ENCODE measurements at places on chromosomes 4 and X.
A peak's percentile ranks its signal among the peaks of the same experiment; 100 is the strongest.

DNA sequence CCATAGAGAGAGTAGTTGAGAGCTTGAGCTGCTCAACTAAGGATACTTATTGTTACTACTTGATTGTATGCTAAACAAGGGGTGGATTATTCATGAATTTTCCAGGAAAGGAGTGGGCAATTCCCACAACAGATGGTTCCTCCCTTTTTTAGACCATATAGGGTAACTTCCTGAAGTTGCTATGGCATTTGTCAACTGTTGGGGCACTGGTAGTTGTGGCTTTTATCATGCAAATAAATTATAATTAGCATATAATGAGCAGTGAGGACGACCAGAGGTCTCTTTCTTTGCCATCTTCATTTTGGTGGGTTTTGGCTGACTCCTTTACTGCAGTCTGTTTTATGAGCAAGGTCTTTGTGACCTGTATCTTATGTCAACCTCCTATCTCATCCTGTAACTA lies 1403.5 kb upstream of the PABPC4L start:
- DNase-seq = no peak

- DNase-seq = no peak
These were observed 917 bp downstream of the PCDH18 start for GRCh38 chr4:137531168-137531985.

DNA sequence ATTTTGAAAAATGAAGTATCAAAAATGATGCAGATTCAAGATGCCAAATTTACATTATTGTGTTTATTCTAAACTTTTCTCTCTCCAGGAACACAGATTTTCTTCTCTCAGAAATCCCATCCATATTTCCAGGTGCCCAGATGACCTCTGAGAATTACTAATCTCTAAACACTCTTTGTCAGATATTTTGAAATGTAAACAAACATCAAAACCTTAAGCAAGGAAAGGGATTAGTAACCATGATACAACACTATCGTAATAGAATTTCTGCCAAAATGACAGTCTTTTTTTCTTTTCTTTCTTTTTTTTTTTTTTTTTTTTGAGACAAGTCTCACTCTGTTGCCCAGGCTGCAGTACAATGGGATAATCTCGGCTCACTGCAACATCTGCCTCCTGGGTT lies 76.7 kb downstream of the PDS5A start:
- DNase-seq = no peak

DNA sequence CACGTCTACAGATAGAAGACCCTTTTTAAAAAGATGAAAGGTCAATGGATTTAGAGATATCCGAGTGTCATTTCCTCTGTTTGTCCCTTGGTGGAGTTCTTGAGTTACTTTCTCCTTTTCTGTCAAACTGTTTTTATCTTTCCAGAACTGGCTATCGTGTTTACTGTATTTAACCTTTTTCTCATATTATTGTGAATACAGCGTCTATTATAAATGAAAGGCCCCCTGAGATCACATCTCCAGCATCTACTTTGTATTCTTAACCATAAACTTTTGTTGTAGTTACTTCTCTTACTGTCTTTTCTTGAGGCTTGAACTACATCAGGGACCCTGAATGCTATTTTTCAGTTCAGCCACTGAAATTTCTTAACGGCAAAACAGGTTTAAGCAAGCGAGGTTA lies 4.0 kb upstream of the PCDH7 start:
- DNase-seq = no peak

DNA sequence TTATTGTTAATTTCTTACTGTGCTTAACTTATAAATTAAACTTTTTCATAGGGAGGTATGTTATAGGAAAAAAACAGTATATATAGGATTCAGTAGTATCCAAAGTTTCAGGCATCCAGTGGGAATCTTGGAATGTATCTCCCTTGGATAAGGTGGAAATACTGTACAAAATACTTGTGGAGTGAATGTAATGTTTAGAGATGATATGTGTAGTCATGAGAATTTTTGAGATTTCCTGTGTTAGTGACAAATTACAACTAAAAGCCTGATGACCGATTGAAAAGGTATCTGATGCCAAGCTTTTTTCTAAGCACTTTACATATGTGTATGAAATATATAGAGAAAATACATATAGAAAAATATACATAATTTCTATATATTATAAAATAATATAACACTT lies 69.2 kb downstream of the STK32B start:
- DNase-seq = no peak

GRCh38 chrX:40617566-40617965 lies 5.7 kb upstream of the MPC1L start:
- no peak for DNase-seq

GRCh38 chrX:72307646-72308051 lies 1.9 kb upstream of the CITED1 start:
- no peak for DNase-seq

- DNase-seq = peak; percentile 28
These were observed 139.1 kb downstream of the MAB21L2 start for GRCh38 chr4:150720973-150721518.
